ENCODE measurements at places on chromosomes 2 and 18. TPM values are rescaled to one million over a fixed set of nuclear protein-coding genes. Genes with fewer than 3 reads are reported as not detected.

Gene CAVIN2
- total RNA-seq, result 0.40 TPM

Gene CARF
- 13.3 TPM for total RNA-seq

Gene IL37
- not detected for total RNA-seq

Gene SCLY
- total RNA-seq, result 30.0 TPM

Gene SERPINB13
- total RNA-seq, result not detected

Gene EVA1A
- not detected for total RNA-seq

Measured in T-cell (primary cell).